Breast epithelium (tissue), 4 donors: ENCODE measurements at places on chromosomes 3 and 15.

DNA sequence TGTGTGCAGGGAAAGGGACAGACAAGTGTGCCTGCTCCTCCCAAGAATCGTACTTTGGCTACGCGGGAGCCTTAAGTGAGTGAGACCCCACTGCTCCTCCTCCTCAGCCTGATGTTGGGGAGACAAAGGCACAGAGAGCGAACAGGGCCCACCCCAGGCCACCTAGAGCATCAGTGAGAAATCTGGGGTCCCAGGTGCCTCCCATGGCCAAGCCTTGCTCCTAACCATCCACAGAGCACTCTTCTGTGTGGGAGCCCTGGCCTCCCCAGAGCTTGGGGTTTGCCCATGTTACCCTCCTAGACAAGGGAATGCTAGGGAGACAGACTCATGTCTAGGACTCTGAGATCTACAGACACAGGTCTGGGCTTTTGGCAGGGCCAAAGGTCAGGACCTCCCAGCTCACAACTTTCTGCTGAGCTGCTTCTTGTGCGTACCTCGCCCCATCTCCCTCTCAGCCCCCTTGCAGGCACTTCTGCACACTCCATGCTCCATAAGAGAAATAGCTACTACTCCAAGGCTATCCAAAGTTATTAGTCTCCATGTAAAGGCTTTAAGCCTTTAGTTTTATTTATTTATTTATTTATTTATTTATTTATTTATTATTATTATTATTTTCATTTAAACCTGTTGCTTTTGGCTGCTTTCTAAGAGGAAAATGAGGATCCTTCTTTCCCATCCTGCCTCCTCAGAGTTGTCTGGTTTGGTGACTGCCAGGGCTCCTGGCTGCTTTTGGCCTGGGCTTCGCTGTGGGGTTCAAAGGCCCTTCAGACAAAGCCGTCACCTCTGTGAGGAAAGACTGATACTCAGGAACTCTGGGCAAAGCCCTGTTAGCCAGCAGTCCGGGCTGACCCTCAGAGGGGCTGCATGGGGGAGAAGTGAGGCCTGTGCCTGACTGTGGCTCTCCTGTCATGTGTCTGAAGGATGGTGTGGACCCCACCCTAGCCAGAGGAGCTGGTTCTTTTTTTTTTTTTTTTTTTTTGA, 32.8 kb upstream of the TOPBP1 start:
- no peak for DNase-seq

DNA sequence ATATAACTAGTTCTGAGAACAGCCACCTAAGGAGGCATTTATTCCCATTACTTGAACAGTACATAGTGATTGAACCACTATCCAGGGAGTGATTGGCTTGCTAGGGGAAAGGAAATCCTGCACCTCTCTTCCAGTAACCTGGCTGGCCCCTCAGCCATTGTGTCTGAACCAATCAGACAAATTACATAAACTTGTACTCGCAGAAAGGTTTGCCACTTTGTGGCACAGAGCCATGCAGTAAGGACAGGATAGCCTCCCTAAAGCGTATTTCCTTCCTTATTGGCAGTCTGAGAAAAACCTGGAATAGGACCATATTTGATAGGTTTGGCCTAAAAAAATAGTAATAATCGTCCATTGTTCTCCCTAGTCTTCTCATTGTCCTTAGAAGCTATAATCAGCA, 19.0 kb downstream of the CMSS1 start:
- no peak for DNase-seq

DNA sequence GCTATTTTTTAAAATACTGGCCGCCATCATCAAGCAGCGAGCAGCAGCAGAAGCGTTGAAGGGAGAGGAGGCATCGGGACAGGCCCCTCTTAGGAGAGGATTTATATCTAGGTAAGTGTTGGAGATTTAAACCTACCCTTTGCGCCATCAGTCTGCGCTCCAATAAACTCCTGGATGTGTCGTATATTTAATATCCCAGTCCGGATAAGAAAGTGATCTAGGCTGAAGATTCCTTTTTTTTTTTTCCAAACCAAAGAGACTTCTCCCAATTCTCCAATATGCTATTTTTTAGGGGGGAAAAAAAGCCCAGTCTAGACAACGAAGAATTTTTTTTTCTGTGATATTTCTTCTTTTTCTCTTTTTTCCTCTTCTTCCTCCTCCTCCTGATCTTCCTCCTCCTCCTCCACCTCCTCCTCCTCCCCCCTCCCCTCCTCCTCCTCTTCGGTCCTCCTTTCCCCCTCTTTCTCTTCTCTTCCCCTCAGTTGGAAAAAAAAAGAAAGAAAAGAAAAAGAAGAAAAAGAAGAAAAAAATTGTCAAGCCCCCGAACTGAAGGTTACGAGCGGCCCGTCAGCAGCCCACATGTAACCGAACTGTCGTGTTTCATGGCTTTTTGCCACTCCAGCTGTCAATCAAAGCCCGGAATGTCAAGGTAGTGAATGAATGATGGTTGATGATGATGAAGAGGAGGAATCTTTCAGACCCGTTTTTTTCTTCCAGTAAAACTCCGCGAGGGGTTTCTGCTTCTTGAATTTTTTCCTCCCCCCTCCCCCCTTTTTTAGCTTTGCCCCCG, 835 bp downstream of the MEIS2 start:
- DNase-seq = no peak

DNA sequence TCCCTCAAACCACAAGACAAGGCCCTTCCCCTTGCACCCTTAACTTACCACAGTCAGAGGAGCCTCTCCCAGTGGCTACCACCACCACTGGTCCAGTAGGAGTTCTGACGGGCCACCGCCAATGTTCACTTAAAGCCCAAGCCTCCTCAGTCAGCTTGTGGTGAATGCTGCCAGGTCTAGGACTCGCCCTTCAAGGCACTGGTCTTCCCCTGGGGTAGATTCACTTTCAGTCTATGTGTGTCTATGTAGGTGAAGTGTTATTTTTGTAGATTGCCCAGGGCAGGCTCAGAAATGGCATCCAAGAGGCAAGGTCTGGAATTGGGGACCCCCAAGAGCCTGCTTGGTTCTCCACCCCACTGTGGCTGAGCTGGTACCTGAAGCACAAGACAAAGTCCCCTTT, 15.4 kb upstream of the CASR start:
- DNase-seq = no peak

GRCh38 chr3:41682996-41683395, 278.9 kb downstream of the ULK4 start:
- no peak for DNase-seq

- DNase-seq = no peak
Observed at GRCh38 chr15:51132384-51133139, 37.9 kb upstream of the TNFAIP8L3 start.

GRCh38 chr3:172354931-172355499, 93.2 kb downstream of the GHSR start:
- DNase-seq = no peak

DNA sequence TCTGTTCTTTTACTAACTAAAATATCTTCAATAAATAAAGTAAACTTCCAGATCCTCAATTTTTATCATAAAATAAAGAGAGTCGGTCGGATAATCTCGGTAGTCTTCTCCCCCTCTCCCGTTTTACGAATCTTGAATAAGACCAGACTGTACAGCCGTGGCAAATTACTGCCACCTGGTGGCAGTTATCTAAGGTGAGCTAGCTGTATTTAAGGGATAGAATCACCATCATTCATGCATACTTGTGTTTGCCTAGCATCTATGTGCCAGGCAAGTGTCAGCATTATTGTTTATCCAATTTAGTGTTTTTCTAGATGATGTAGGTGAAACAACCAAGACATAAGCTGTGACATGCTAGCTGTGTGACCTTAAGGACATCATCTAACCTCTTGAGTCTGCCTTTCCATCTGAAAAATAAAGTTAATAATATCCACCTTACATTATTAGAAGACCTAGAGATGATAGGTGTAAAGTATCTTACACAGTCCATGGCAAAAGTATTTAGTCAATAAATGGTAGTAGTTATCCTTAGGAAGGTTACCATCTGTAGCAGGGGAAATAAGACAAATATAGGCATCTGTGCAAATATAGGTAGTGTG, 21.3 kb downstream of the DUT start:
- peak; percentile 29 for DNase-seq

DNA sequence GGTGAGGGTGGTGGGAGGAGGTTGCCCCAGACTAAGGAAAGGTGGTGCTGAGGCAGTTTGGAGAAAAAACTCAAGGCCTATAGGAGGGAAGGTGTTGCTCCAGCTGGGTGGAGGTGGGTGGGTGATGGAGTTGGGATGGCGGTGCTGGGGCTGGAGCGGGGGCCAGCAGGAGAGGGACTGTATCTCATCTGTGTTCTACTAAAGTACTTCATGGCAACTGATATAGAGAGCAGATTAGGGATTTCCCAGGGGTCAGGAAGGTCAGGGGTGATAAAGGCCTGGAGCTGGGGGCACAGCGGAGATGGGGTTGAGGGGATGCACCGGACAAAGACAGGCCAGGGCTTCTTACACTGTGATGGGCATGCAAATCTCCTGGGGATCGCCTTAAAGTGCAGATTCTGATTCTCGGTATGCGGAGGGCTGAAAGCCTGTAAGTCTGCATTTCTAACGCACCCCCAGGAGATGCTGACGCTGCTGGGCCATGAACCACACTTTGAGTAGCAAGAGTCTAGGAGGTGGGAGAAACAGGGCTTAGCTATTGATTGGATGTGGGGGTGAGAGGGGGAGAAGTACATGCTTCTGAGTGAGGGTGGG, 4.2 kb downstream of the KLHL40 start:
- DNase-seq = no peak

- DNase-seq = no peak
Observed at GRCh38 chr15:75676688-75677464, 29.2 kb downstream of the SNX33 start.

DNA sequence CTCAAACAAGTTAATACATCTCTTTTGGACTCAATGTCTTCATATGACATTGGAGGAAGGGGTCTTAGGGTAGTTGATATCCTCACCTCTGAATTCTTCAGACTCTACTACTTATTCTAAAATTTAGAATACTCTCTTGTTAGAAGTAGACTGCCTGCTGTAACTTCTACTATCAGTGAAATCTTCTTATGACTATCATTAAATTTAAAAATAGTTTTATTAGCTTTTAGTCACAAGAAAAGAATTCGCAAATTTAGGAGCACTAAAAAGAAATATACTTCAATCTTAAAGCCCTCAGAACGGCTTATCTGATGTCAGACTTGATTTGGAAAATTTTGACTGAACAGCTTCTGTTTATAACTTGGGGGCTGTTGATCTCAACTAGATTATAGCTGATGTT, 67.1 kb upstream of the TTC14 start:
- no peak for DNase-seq

DNA sequence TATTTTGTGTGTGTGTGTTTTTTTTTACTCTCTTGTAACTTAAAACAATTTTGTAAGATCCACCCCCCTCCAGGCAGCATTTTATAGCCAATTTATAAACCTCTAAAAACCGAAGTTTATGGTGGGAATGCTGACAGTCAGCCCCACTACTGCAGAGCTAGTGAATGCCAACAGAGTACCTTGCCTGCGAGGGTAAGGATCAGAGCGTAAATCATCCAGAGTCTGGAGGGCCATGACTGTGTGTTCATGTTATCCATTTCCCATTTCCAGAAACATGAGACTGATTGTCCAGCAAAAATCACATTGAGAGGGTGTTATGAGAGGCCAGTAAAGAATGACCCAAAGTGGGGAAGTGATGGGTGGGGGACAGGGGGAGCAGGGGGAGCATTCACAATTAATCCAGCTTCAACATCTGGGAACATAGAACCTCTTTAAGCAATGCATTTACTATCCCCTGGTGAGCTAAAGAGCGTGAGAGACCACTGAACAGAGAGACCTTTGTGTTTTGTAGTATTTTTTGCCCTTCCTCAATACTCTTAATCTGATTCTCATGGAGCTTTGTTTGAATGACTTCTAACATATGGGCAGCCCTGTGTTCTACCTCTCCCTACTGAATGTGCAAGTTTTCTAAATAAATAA, 464.5 kb downstream of the RBMS3 start:
- no peak for DNase-seq

- DNase-seq = no peak
Observed at GRCh38 chr3:37554364-37554763, 307.3 kb upstream of the CTDSPL start.

GRCh38 chr15:50633653-50634052, 52.9 kb downstream of the TRPM7 start:
- DNase-seq = no peak
